Bronchial epithelial cell (primary cell): ENCODE measurements at places on chromosomes 3 and 15. TPM values are rescaled to one million over a fixed set of nuclear protein-coding genes. Genes with fewer than 3 reads are reported as not detected.

IL17RE gene
- total RNA-seq = 0.53 and 2.6 TPM in 2 replicates

VEPH1 gene
- 0.64 and 1.3 TPM in 2 replicates for total RNA-seq

TTC21A gene
- total RNA-seq = 1.1 and 1.8 TPM in 2 replicates

FBLN2 gene
- total RNA-seq = 3.8 and 4.7 TPM in 2 replicates

GPX1 gene
- 533 and 633 TPM in 2 replicates for total RNA-seq

WDR49 gene
- total RNA-seq = 0.51 and 1.1 TPM in 2 replicates

AMOTL2 gene
- 54.2 and 89.9 TPM in 2 replicates for total RNA-seq

TUSC7 gene
- total RNA-seq = not detected in 2 replicates

CXCR6 gene
- total RNA-seq = not detected in 2 replicates

SUCLG2 gene
- 42.1 and 47.1 TPM in 2 replicates for total RNA-seq

IQCH gene
- 1.1 and 2.9 TPM in 2 replicates for total RNA-seq

TPRG1 gene
- 1.6 and 2.4 TPM in 2 replicates for total RNA-seq

CAND2 gene
- total RNA-seq = 0.77 and 1.3 TPM in 2 replicates

ROPN1 gene
- total RNA-seq = not detected in 2 replicates

RAB5A gene
- total RNA-seq = 43.7 and 68.7 TPM in 2 replicates

GPR62 gene
- total RNA-seq = not detected in 2 replicates

ZKSCAN7 gene
- 2.2 and 2.9 TPM in 2 replicates for total RNA-seq

ACOX2 gene
- total RNA-seq = 0.26 TPM in 1 of 2 replicates, not detected in the other

SEMA3F gene
- 35.5 and 76.0 TPM in 2 replicates for total RNA-seq

ADGRG7 gene
- total RNA-seq = under 0.01 TPM in 1 of 2 replicates, not detected in the other

C3orf70 gene
- total RNA-seq = under 0.01 TPM in 1 of 2 replicates, not detected in the other

ONECUT1 gene
- total RNA-seq = not detected in 2 replicates

OXNAD1 gene
- 17.6 and 18.6 TPM in 2 replicates for total RNA-seq

ATP8B4 gene
- 0.26 and 1.1 TPM in 2 replicates for total RNA-seq

MESP2 gene
- 0.13 and 0.26 TPM in 2 replicates for total RNA-seq

KCNMB3 gene
- 0.38 and 1.1 TPM in 2 replicates for total RNA-seq

RTP4 gene
- under 0.01 and 0.13 TPM in 2 replicates for total RNA-seq

PIGX gene
- total RNA-seq = 22.4 and 26.2 TPM in 2 replicates

ST8SIA2 gene
- not detected in 2 replicates for total RNA-seq

TMEM108 gene
- not detected in 2 replicates for total RNA-seq

CCR8 gene
- not detected in 2 replicates for total RNA-seq

CYP8B1 gene
- total RNA-seq = not detected in 2 replicates

MPI gene
- total RNA-seq = 25.0 and 35.0 TPM in 2 replicates

CDCP1 gene
- 41.3 and 64.9 TPM in 2 replicates for total RNA-seq

ITIH3 gene
- not detected in 2 replicates for total RNA-seq

MME gene
- 16.9 and 25.3 TPM in 2 replicates for total RNA-seq

TMA7 gene
- total RNA-seq = 190 and 360 TPM in 2 replicates
